ENCODE measurements at places on chromosomes 4 and X.

GRCh38 chrX:120205816-120206753 lies 44.5 kb upstream of the ZBTB33 start:
- DNase-seq, result no peak

DNA sequence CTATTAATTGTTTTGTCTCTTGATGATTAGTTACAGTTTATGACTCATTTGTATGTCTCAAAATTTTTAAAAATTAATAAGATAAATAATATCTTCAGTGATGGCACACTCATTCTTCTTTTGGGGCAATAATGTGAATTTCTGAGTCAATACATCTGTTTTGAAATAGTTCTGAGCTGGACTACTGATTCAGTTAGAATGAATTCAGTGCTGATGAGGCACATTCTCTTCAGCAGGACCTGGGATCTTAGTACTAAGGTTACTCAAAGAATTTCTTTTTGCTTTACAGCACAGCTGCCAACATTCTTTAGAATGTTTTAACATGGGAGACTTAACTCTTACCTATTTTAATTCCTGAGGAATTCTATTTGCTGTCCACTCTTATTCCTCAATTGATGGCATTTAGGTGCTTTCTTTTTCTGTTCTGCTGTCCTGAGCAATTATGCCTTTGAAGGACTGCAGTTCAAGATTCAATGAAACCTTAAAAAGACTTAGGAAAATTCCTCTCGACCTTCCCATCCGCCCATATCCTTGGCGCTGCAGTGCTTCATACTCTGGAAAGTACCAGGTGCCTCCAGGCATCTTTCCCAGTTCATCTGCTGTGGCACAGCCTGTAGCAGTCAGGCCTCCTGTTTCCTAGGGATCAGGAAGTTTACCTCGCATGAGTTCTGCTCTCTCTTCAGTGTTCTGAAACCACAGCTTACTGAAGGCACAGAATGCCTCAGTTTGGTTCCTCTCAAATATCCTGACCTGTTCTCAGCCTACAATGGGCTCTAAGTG lies 213.7 kb downstream of the FSTL5 start:
- no peak for DNase-seq

- no peak for DNase-seq
Measured at GRCh38 chr4:169707958-169708643, 49.6 kb downstream of the HPF1 start.

GRCh38 chrX:68083510-68083909 lies 349.8 kb downstream of the OPHN1 start:
- no peak for DNase-seq

DNA sequence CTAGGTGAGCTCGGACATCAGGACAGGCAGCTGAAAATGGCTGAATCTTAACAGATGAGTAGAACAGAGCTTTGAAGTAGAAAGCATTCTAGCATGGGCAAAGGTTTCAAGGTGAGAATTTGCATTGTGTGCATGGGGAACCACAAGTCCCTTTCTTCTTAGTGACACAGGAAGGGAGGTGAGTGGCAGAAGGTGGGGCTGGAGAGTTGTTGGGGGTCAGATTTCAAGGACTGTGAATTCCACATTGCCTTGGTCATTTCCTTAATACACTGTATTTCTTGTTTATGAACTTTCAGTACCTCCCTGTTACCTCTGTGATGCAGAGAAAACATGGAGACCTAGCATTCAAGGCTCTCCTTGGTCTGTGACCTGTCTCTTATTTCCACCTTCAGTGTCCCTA lies 4.1 kb downstream of the APEX2 start:
- DNase-seq, result no peak

- DNase-seq, result no peak
Measured at GRCh38 chrX:47568656-47569295, 7.8 kb downstream of the ARAF start.

DNA sequence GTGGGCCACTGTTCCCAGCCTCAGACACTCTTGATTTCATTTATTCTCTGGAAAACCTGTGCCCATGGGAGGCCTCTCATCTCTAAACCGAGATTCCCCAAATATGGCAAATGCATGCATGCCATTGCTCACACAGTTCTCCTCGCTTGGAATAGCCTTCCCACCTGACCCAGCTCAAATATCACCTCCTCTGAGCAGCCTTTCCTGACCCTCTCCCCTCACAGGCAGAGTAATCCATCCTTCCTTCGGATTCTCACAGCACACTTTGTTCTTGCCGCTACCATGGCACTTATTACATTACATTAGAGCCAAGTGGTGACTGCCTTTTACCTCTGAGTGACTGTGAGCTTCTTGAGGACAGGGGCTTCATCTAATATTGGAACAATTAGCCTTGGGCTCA lies 209.5 kb downstream of the HS6ST2 start:
- DNase-seq, result no peak

Measured in thoracic aorta (tissue), 2 donors.